ENCODE measurements at places on chromosomes 7 and 10. TPM values are rescaled to one million over a fixed set of nuclear protein-coding genes. Genes with fewer than 3 reads are reported as not detected.
A peak's percentile ranks its signal among the peaks of the same experiment; 100 is the strongest.

GRCh38 chr7:93866886-93867285 is 23.7 kb downstream of the TFPI2 start:
- no peak for DNase-seq

Gene ZNF775
- 18.2 TPM for total RNA-seq

Gene HYAL4
- 2.1 TPM for total RNA-seq

DNA sequence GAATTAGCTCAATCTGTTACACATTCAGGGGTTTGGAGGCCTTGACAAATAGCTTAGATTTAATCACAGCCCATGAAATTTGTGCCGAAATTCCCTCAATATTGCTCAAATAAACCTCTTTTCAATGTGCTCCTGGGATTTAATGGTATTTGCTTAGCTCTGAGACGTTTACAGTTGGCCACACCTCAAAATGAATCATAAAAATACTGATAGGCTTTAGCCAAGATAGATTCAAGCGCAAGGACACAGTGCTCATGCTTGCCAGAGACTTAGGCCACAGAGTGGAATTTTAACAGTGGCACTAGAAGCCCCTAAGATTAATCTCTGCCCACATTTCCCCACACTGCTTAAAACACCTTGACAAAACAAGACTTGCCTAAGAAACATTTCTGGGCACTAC is 2.3 kb upstream of the SEMA3C start:
- DNase-seq, result no peak

GRCh38 chr10:128560993-128561392 is 434.8 kb upstream of the MKI67 start:
- DNase-seq, result no peak

Gene KIF11
- 63.8 TPM for total RNA-seq

- no peak for DNase-seq
These were observed 18.3 kb upstream of the GRIFIN start for GRCh38 chr7:2494191-2495130.

GRCh38 chr10:93947524-93947923 is 46.2 kb upstream of the PLCE1 start:
- DNase-seq, result no peak

DNA sequence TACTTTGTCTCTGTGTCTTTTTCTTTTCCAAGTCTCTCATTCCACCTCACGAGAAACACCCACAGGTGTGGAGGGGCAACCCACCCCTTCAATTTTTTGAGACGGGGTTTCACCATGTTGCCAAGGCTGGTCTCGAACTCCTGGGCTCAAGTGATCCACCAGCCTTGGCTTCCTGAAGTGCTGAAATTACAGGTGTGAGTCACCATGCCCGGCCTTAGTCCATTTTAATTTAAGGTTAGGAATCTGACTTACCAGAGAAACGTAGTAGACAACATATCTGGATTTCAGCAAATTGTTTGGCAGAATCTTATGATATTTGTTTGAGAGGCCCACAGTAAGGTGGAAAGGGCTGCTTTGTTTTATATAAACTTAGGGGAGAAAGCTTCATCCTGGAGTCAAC is 3.2 kb upstream of the NFKB2 start:
- DNase-seq, result no peak

DNA sequence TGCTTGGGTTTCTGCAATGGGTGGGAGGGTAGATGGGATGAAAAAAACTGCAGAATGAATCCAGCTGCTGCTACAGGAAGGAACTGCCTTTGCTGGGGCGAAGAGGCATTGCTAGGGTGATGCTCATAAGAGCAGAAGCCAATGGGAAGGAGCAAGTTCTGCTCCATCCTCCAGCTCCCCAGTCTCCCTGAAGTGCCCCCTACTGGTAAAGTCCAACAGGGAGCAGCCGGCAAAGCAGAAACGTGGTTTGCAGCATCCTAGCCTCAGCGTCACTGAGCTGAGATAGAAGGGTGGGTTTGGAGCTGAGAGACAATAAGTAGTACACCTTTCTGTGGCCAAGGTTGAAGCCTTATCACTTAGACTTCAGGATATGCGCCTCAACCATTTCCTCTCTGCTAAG is 220.5 kb downstream of the CCSER2 start:
- DNase-seq, result no peak

DNA sequence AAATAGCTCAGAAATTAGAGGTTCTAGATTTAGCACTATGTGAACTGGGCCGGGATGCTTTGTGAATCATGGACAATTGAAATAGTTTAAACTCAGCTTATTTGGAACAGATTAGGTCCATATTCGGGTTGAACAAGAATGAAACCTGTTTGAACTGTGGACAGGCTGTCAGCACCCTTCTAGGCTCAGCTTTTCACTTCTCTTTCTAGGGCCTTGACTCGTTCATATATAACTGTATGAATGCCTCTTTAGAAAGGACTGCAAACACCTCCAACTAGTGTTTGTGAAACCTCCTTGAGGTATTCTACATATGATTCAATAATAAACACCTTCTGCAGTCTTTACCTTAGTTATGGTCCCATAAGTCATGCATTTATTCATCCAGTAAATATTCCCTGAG is 115.6 kb downstream of the REEP3 start:
- DNase-seq, result no peak

DNA sequence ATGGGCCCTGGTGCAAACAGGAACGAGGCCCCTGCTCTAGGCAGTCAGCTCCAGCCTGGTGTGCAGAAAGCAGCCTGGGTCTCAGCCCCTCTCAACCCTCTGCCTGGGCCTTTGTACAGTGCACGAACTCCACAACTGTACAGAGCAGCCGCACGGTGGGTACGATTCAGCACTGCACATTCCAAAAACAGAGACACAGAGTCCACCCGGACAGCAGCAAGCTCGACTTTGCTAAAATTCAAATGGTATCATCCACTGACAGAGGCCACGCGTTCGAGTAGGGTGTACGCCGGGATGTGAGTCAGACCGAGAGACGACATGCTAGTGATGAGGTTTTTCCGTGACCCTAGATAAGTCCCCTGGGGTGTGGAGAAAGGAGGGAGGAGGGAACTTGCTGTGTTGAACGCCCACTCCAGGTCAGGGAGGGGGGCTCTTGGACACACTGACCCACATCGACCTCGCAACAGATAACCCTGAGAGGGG is 65.6 kb upstream of the PDGFA start:
- no peak for DNase-seq

Gene CASP7
- 29.0 TPM for total RNA-seq

DNA sequence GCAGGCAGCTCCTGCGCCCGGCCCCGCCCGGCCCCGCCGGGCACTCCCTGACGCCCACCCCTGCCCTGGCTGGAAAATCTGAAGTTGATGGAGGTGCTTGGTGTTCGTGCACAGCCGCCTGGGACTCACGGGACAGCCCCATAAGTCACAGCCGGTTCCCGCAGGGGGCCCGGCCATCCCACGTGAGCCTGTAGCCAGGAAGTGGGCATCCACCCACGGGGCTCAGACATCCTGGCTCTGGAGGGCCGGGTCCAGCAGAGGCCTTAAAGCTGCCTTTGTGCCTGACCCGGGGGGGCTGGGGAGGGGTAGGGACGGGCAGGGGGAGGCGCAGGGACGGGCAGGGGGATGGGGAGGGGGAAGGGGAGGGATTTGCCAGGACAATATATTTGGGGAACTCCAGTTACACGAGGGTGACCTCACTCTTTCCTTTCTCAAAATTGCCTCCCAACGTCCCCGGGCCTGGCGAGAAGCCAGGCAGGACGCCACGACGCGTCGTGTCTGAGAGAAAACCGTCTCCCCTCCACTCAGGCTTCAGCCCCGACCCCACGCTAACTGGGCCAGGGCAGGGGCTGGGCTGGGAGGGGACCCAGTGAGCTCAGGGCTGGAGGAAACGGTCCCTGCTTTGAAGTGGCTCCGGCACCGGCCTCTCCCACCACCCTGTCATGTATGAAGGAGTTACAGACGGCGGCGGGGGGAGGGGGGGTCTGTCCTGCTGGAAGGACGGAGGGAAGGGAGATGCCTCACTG is 82.1 kb upstream of the PDGFA start:
- DNase-seq, result peak; percentile 74

GRCh38 chr10:2509081-2509531 is 558.2 kb upstream of the PFKP start:
- DNase-seq, result peak; percentile 77

GRCh38 chr7:130087364-130087763 is 17.0 kb downstream of the KLHDC10 start:
- DNase-seq, result no peak

DNA sequence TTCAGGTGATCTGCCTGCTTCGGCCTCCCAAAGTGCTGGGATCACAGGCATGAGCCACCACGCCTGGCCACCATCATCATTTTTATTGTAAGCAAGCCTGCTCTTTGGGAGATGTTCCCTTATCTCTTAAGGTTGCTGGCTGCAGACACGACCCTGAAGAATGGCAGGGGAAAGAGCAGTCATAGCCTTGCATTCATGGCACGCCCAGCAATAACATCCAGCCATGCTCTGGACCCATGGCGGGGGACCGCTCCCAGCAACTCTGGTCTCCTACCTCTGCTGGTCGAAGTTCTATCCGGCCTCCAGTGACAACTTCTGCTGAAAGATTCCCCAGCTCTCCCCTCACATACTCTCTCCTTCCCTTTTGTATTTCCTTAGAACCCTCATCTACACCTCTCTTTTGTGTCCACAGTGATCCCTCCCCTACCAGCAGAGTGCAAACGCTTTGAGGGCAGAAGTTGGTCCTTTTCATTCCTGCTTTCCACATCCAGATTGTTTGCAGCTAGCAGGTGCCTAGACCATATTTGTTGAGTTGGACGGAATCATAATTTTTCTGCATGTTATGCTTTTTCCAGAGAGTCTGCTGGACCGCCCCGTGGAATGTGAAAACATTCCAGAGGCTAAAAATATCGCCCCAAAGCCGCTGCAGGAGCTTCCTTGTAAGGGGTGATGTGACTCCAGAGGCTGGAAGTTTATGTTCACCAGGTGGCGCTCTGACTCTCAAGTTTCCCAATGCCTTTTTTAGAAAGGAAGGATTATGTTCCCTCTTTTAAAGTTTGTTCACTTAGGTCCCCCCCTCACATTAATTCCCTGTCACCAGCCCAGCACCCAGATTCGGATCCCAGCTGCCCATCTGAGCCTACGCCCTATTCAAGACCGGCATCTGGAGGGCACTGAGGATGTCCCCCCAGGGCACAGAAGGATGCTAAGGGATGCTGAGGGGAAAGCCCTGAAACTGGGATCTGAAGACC is 4.3 kb upstream of the MARVELD1 start:
- peak; percentile 37 for DNase-seq

GRCh38 chr7:69935107-69935506 is 336.8 kb downstream of the AUTS2 start:
- no peak for DNase-seq

- DNase-seq, result no peak
These were observed 17.1 kb upstream of the ITGB8 start for GRCh38 chr7:20313626-20314025.

GRCh38 chr7:23106823-23107663 is 1.5 kb downstream of the KLHL7 start:
- no peak for DNase-seq

DNA sequence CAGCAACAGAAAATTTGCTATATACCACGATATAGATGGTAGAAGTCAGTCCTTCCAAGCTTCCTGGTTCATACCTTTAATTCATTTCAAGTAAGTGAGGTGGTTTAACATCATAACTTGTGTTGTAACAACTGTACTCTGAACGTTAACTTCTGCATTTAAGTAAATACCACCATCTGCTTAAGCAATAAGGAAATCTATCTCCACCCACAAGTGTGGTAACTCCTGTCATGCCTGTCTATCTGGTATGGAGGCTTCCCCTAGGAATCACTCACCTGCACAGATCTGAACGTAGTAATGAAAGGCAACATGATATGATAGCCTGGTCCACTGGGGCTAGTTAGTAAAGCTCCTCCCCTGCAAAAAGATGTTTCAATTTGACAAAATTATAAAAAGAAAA is 2.3 kb downstream of the ERLIN1 start:
- DNase-seq, result no peak

DNA sequence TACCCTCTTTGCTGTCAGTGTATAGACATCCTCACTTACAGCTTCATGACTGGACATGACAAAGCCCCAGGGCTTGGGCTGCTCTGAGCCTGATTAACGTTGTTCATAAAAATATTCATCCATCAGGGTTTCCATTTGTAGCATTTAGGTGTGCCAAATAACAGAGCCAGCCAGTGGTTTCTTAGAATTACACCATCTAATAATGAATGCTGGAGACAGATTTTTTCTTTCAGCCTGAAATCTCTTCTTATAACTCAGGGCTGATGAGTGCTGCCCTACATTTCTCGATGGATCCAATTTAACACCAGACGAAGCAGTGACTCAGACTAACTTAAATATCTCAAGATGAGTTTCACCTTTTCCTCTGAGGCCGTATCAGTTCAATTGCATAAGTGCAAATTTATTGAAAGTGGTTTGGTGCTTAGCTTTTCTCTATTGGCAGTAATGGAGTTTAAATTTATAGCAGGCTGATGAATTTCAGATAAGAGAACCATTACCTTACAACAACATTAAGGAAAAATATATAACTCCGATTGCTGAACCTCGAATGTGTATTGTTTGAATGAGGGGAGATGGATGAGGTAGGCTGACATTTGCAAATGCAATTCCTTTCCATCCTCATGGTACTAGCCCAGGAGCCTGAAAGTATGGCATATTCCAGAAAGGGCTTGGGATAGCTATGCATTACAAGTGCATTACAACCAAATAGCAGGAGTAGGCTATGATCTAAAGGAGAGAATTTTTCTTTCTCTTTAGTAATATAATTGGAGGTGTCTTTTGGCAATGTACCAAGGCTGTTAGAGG is 900.6 kb downstream of the KCNMA1 start:
- DNase-seq, result no peak

- peak; percentile 32 for DNase-seq
These were observed 12.7 kb upstream of the LARP4B start for GRCh38 chr10:944034-944831.

DNA sequence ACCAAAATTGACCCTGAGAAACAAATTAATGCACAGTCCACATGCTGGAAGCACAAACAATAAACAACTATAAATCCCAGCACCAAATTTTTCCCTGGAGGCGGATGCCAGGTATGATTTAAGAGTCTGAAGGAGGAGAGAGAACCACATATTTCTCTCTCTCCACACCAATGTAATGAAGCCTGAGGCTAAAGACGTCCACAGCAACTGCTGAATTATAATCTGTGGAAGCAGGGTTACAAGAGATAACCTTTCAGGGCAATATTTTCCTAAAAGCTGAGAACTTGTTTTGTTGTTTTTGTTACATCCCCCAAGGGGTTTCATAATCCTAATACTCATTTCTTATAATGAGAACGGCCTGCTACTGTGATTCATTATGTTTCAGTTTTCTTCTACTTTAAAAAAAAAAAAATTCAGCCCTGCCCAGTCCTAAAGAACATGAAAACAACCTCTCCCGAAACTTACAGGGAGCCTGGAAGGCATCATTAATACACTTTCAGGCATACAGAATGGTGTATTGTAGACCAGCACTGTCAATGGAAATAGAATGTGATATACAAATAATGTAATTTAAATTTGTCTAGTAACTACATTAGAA is 48.5 kb upstream of the ABLIM1 start:
- DNase-seq, result no peak

GRCh38 chr10:23412223-23412622 is 26.7 kb upstream of the OTUD1 start:
- peak; percentile 66 for DNase-seq

- peak; percentile 92 for DNase-seq
These were observed 185.0 kb upstream of the TMEM196 start for GRCh38 chr7:19958309-19958896.

GRCh38 chr7:7122033-7122478 is 60.3 kb upstream of the C1GALT1 start:
- DNase-seq, result no peak

Gene CH25H
- total RNA-seq, result not detected

GRCh38 chr7:143846692-143847091 is 55.3 kb downstream of the TCAF1 start:
- DNase-seq, result no peak

Measured in Daoy (cell line).